ENCODE measurements at places on chromosomes 2 and 18.
A peak's percentile ranks its signal among the peaks of the same experiment; 100 is the strongest.

- no peak for DNase-seq
Measured at GRCh38 chr2:74821177-74822126, 12.5 kb upstream of the HK2 start.

GRCh38 chr2:222653280-222653679 lies 2.6 kb downstream of the FARSB start:
- DNase-seq = no peak

DNA sequence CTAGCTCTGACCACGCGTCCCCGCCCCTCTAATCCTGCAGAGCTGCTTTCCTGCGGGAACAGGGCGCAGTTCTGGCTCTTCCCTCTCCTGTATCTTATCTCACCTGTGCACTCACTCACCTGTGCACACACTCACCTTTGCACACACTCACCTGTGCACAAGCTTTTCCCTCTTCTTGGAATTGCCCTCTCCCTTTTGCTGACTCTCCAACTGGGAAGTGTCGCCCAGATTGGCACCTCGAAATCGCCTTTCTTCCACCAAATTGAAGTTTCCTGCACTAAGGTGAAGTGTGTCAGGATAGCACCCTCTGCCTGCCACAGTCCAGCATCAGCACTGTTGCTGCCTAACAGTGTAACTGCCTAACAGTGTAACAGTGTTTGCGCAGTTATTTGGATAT lies 566 bp upstream of the CMPK2 start:
- peak; percentile 33 for DNase-seq

DNA sequence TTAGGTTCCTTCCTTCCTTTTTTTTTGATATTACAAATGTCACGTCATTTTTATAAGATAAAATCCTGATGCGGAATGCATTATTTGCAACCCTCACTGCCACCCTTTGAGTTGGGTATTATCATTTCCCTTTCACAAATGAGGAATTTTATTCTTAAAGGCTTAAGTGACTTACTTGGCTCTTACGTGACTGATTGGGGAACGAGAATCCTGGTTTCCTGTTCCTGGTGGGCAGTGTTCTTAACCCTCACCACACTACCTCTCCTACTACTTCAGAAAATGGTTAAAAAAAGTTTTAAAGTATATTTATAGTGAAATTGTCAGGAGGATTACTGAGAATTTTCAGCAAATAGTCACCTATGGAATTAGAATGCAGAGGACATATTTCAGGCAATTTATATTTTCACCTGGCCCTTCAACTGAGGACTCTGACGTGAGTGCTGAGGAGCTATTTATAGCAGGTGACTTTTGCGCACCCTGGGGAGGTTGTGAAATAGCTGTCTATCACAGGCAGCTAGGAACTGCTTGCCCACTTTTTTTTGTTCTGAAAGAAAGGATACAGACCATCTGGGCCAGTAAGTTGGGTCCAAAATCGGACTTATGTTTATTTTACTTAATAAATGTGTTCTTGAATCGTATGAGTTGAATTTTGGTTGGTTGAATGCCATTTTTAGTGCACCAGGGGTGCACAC lies 18.7 kb upstream of the RASGRP3 start:
- DNase-seq = no peak

- DNase-seq = peak; percentile 35
Measured at GRCh38 chr2:152466980-152467676, 132.2 kb downstream of the FMNL2 start.

GRCh38 chr2:70748002-70748784 lies 19.8 kb downstream of the ADD2 start:
- no peak for DNase-seq

DNA sequence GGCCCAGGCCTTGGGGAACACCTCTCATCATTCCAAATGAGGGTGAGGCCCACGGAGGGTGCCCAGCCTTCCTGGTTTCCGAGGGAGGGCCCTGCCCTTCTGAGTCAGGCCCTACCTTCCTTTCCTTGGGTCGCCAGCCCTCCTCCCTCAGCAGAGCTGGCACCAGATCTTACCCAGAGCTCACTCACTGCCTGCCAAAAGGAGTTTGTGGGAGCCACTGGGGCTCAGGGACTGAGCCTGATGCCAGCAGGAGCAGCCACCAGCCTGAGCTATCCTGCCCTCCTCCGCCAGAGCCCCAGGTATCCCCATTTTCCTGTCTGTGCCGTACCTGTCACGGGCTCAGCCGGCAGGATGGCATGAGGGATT lies 64.1 kb downstream of the NRP2 start:
- DNase-seq = no peak

GRCh38 chr18:53422896-53423295 lies 801.6 kb downstream of the MBD2 start:
- DNase-seq = no peak

- DNase-seq = peak; percentile 58
Measured at GRCh38 chr2:221943076-221943810, 355.6 kb downstream of the PAX3 start.

- DNase-seq = no peak
Measured at GRCh38 chr2:224657349-224657748, 58.8 kb downstream of the CCDC195 start.

DNA sequence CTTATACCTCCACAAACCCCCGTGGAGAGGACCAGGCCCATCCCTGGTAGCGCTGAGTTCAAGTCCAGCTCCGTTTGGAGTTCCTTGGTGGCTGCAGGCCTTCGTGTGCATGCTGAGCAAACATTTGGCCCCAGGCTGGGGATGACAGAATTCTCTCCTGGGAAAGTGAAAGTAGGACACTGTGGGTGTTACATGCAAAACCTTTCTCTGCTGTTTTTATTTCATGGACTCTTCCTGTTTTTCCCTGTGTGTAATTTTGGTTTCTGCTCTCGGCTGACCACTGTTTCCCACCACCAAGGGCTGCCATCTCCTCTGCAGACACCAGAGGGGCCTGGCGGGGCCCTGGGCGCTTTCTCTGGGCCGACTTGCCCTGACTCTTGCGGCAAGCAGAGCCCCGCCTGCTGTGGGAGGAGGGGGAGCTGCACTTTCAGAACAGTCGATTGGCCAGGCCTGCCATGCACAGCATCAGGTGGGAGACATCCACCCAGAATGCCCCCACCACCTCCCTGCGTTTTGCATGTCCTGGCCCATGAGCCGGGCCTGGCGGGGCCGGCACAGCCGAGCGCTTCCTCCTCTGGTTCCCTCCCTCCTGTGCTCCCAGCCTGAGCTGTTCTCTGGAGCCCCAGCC lies 102.4 kb downstream of the CABLES1 start:
- DNase-seq = peak; percentile 77
